ENCODE measurements at places on chromosomes 1 and 21.

GRCh38 chr1:178633056-178633455 lies 92.0 kb upstream of the RALGPS2 start:
- no peak for DNase-seq

GRCh38 chr1:178335426-178335825 lies 161.3 kb downstream of the CLEC20A start:
- no peak for DNase-seq

DNA sequence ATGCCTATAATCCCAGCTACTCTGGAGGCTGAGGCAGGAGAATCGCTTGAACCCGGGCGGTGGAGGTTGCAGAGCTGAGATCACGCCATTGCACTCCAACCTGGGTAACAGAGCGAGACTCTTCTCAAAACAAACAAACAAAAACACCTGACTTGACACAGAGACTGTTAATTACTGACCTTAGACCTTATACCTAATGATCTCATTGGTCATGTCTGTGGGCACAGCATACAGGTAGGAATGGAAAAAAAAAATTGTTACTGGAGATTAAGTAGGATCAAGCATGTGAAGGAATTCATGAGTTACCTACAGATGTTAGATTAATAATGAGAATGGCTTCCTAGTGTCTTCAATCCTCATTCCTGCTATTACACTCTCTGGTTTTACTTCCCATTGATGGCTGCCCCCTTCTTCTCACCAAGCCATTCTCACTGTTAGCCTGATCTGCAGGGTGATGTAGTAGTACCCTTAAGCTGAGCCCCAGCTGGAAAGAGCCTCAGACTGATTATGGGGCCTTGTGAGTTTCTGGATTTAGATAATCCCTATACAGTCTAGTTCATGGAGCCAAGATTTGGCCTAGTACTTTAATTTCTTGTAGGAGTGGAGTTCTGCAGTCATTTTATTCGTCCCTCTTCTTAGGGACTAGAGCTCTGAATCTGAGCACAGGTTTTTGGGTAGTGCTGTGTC lies 8.8 kb downstream of the TBCE start:
- no peak for DNase-seq

- DNase-seq: no peak
Observed at GRCh38 chr1:173997791-173998190, 24.4 kb downstream of the RC3H1 start.

DNA sequence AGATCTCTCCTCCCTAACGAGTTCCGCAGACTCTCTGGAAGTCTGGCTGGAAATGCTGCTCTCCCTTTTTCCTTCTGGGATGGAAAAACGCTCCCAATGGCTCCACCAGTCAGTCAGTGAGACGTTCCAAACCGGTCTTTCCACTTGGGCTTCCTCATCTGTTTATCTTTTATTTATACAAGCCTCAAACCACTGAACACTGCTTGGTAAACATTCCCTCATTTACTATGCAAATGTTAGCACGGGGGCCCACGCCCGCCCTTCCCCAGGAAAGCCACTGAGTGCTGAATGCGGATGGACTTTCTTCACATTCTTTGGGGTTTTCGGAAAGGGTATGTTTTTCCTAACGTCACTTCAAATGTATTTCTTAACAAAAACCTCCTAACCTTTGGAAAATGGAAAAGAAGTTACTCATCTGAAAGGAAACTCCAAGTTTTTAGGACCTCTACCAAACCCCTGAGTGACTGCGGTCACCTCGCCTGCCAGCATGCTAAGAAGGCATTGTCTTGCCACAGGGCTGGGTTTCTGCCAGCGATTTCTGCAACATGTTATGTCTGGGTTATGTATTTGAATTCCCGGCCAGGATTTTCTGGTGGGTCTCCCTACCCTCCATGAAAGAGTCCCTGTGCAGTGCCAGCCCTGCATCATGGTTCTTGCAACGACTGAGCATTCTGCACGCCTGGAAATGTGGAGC lies 14.0 kb upstream of the UMODL1 start:
- no peak for DNase-seq

DNA sequence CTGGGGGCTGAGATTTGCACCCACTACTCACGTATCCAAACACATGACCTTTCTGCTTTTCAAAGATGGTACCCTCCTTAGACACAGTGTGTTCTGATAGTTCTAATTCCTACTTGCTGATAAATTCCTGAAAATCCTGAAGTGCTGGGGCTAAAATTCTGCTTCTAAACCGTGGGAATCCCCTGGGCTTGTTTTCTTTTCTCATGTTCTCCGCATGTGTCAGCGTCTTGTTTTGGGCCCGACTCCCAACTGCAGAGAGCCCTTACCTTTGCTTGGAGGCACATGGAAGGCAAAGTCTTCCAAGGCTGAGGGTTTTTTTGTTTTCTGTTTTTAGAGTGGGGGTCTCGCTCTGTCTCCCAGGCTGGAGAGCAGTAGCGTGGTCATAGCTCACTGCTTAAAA lies 27.2 kb downstream of the PSMG1 start:
- DNase-seq: no peak

GRCh38 chr21:15365751-15366392 lies 301.1 kb upstream of the NRIP1 start:
- no peak for DNase-seq

- peak; percentile 26 for DNase-seq
Observed at GRCh38 chr1:225998560-225999226, 450 bp downstream of the SDE2 start.

- DNase-seq: no peak
Observed at GRCh38 chr1:199084293-199084692, 445.5 kb downstream of the PTPRC start.

DNA sequence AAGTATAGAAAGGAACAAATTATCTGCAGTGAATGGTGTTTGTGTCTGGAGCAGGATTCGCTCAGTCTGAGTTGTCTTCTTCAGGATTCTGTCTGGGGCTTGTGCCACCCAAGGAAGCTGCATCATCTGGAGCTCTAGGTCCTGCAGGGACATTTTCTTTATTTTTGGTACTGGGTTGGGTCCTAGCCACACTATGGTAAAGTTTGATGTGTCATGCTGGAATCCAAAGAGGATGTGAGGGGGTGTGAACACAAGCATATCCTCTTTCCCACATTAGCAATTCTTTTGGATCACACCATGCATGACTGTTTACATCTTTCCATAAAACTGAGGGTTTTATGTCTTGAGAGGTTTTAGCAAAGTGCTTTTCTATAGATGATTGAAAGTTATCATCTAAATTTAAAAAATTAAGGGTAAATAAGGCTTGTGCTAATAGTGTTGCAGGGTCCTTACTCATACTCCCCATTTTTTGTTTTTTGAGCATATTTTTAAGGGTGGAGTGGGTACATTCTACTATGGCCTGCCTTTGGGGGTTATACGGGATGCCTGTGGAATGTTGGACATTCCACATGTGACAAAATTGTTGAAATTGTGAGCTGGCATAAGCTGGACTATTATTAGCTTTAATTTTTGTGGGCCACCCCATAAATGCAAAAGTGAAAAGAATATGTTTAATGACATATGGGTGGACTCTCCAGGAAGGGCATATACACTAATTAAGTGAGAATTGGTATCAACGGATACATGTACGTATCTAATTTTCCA lies 152.0 kb upstream of the HMCN1 start:
- DNase-seq: no peak

GRCh38 chr1:15231714-15232201 lies 15.3 kb upstream of the FHAD1 start:
- no peak for DNase-seq

DNA sequence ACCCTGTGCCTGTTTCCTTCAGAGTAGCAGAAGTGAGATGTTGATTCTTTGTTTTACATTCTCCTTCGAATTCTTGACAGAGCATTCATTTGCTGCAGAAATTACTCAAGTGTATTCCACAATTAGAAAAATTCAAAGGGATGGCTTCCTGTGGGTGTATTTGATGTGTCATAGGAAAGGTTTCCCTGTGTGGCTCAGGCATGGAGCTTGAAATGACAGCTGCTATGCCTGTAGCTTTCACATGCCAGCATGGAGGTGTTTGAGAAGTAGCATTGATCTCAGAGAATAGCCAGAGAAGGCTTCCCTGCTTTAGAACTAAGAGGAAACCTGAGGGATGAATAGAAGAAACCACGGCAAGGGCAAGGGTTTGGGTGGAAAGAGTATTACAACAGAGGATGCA lies 317.2 kb upstream of the DEPDC1 start:
- no peak for DNase-seq

- no peak for DNase-seq
Observed at GRCh38 chr1:24126018-24126671, 14.2 kb upstream of the MYOM3 start.

DNA sequence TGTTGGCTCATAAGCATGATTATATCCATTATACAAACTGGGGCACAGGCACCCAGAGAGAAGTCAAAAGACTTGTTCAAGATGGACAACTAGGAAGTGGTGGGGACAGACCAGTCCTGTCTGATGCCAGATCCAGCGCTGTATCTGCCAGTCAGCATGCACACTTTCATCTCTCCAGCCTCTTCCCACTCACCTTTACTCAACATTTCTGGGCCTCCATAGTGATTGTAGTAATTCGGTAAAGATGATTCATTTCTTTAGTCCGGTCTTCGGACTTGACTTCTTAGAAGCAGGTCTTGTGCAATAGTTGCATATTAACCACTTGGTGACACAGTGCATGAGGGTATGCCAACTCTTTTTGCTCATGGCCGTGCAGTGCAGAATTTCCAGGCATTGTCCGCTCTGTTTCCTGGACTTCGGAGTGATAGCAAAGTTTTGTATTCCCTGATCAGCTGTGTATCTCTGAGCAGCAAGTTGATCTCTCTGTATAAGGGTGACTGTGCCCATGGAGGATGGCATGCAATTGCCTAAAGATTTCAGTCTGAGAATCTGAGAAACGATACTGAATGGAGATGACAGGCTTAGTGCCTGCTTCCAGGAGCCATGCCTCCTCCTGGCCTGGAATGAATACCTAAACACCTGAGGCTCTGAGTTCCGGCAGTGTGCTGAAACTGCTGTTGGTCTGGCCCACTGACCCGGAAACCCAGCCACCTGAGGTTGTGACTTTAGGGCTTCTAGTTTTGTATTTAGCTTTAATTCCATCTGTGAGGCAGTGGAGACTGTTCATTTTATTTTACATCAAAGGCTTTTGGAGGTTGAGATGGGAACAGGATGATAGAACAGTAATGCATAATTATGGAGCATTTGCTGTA lies 39.0 kb downstream of the GALNT2 start:
- no peak for DNase-seq

- DNase-seq: no peak
Observed at GRCh38 chr1:64161357-64161941, 42.0 kb upstream of the UBE2U start.

DNA sequence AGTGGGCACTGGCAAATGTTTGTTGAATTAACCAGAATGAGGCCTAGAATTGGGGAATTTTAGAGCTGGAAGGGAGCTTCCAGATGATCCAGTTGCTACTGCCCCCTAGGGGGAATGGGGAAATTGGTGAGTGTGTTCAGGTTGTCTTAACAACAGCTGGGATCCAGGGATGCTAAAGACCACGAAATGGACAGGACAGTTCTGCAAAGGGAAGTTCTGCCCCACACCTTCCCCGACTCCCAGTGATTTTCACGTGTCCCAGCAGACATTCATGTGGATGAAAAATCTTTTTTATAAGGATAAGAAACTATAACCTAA lies 33.9 kb downstream of the TRIM62 start:
- DNase-seq: peak; percentile 34

DNA sequence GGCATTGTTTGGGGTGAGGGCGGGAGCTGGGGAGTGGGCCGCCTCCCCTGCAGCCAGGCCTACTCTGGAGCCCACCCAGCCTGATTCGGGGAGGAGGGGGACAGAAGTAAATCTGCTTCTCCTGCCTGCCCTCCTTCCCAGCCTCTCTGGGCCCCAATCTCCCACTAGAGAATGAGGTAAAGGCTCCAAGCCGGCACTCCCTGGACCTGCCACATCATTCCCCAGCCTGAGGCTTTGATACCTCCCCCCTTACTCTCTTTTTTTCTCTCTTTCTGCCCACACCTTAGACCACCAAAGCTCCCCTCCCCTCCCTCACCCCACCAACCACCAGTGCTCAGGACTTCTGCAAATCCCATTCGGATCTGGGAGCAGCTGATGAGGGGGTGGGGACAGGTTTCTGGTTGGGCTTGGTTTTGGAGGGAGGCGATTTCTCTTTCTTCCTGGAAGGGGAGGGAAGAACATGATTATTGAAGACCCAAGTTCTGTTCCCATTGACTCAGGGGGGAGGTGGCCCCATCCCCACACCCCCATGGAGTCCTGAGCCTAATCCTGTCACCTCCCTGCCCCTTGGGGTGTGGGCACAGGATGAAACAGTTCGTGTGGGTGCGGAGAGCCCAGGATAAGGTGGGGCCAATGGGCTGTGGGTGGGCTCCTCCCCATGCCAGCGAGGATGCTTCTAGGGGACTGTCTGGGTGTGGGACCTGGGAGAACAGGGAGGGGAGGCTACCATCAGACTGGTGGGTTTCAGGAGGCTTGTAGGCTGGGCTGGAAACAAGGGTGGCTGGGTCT lies 1.3 kb downstream of the MAP7D1 start:
- no peak for DNase-seq

DNA sequence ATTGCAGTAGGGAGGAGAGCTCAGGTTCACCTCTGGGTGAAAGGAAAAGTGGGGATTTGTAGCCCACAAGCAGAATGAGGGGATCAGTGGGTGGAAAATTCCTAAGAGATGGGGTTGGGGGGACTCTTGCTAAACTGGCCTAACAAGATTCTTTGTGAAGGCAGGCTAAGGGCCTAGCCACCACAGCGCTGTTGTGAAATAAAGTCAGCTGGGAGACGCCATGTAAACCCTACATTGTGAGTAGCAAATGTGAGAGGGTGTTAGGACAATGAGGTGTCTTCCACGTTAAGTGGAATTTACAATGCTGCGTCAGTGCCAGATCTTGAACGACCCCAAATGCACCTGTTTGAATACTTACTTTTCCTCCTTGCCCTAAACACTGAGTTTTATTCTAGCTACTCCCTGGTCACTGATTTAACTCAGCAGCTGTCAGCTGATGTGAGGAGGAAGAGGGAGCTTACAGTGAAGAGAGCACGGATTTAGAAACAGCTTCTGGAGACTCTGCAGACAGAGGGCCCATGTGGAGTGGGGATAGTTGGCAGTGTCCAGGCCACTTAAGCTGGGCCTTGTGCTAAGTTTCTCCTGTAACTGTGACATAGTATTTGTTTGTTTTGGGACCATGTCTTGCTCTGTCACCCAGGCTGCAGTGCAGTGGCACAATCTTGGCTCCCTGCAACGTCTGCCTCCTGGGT lies 17.3 kb downstream of the PDPN start:
- no peak for DNase-seq

- peak; percentile 65 for DNase-seq
Observed at GRCh38 chr1:36160949-36161485, 5.1 kb downstream of the MAP7D1 start.

GRCh38 chr1:16443975-16444770 lies 3.6 kb downstream of the NECAP2 start:
- DNase-seq: peak; percentile 84

DNA sequence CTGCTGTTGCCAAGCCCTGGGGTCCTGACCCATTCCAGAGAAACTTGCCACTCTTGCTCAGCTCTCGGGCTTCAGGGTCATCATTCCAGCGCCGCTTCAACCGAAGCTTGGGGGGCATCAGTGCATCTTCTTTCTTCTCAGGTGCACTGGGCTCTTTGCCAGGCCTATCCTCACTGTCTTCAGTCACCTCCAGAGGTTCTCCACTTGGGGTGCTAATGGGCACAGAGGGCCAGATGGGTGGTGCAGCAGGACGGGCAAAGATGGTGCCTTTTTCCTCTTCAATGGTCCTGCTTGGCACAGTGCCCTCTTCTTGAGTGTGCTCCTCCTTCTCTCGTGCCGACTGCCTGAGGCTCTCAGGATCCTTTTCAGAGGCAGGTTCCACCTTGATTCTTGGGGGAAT lies 13.3 kb downstream of the ETV3 start:
- peak; percentile 42 for DNase-seq

Data from hematopoietic multipotent progenitor cell treated with erythropoietin and hydrocortisone succinate and interleukin-3 and kit ligand, for 8 days (in vitro differentiated cells).